Ascending aorta (tissue), 2 donors: ENCODE measurements at places on chromosomes 11 and 22.

GRCh38 chr11:19873730-19874129 lies 161.1 kb downstream of the NAV2 start:
- no peak for DNase-seq

GRCh38 chr11:16977136-16977993 lies 36.8 kb downstream of the PLEKHA7 start:
- no peak for DNase-seq

DNA sequence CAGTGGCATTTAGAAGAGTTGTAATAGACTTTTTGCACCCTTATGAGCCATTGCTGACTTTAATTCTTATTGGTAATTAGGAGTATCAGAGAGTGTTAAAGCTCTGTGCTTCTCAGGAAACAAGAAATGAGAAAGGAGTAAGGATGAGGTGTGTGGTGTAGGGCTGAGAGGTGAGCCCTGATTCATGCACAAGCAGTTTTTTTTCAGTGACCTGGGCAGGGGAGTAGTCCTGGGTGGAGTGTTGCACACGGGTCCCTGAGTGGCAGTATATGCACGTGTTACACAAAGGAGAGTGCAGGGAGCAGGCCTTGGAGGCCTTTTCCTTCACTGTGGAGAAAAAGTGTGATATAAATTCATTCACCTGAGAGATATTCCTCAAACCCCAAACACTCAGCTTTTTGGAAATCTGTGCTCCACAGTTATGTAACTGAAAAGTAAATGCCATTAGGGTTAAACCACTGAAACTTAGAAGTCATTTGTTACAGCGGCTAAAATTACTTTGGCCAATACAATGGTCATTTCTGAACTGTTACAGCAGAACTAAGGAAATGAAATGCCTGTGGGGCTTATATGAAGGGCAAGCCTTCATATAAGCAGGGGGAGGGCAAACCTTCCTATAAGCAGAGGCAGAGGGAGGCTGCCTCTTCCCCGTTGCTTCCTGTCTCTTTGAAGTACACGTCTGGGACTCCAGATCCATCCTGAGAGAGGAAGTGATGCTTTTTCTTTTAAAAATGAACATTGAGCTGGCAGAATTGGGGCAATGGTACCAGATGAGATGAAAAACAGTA lies 62.6 kb upstream of the OLFML1 start:
- DNase-seq, result no peak

- DNase-seq, result no peak
These were observed 59.4 kb upstream of the CD44 start for GRCh38 chr11:35079611-35080010.

- DNase-seq, result peak; percentile 72
These were observed 34.4 kb downstream of the YAP1 start for GRCh38 chr11:102144357-102145355.

DNA sequence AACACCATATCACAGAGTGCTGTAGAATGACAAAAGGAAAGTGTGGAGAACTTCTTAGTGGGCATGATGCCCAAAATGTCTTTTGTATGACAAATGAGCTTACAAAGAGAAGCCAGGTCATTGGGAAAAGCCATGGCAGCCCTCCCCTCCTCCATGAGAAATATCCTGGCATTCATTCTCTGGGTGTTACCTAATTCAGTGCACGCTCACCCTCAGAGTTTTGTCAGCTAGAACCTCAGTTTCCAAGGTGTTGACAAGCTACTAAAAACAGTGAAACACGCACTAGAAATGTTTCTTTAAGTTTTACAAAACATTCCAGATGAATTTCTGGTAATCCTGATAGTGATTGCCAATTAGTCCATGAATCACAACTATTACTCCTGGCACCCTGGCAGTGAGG lies 105.4 kb upstream of the FSHB start:
- DNase-seq, result no peak

- DNase-seq, result peak; percentile 46
These were observed 607 bp upstream of the ROBO4 start for GRCh38 chr11:124898263-124898680.

GRCh38 chr11:94117871-94118270 lies 10.8 kb upstream of the PANX1 start:
- DNase-seq, result no peak

GRCh38 chr22:49936973-49937757 lies 18.7 kb downstream of the CRELD2 start:
- no peak for DNase-seq

- peak; percentile 53 for DNase-seq
These were observed 11.7 kb downstream of the PHRF1 start for GRCh38 chr11:587978-588380.

DNA sequence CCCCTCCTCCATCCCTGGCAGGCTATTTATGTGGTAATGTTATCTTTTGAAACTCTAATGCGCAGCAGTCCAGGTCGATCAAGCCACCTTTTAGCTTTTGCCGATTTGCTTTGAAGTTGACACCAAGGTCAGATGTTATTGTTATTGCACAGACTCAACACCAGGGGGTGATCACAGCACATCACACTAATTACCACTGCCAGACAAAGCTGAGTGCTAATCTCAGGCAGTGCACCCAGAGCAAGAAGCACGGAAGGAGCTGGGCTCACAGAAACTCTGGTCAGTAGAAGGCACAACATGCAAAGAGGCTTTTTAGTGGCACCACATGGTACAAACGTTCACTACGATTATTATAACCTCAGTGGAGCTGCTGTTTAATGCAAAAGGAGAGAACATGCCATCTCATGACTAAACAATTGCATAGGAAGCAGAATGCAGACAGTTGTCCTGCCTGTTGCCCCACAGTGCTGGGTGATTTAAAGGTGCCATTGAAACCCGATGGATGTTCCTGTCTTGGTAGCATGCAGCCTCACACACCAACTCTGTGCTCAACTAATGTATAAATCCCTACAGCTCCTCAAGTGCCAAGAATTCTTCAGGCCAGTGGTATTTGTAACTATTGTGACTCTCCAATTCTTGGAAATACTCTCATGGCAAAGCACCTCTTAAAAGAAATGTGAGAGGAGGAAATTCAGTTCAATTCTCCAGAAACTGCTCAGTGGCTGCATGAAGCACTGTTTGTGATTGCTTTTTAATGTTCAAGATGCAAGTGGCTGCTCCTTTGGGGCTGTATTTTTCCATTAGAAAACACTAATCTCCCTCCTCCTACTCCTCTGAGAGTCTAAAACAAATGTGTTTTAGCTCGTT lies 353.9 kb upstream of the DDI1 start:
- peak; percentile 9 for DNase-seq

DNA sequence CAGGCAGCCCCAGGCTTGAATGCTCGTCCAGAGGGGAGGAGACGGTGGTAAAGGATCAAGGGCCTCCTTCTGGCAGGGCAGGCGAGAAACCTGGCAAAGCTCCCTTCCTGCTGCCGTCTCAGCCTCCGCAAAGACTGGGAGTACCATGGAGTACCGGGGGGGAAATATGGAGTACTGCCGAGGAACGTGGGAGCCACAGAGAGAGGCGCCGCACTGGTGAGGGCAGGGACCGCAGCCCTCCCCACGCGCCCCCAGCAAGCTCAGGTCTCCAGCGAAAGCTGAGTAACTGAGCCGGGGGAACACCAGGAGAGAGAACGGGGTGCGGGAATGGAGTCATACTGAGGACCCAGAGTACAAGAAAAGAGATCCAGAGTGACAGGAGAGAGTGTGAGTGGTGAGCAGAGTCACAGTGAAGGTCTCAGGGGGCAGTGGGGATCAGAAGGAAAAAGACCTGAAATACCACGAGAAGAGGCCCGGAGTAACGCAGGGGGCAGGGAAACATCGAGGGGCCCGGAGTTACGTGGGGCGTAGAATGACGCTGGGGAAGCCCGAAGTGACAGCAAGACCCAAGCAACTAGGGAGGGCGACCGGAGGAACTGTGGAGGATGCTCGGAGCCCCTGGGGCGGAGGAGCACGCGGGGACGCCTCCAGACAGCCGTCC lies 740 bp downstream of the EML3 start:
- peak; percentile 78 for DNase-seq

- no peak for DNase-seq
These were observed 14.0 kb upstream of the ARHGAP8 start for GRCh38 chr22:44738347-44738715.

- DNase-seq, result no peak
These were observed 550.7 kb downstream of the INSC start for GRCh38 chr11:15665368-15665871.

- no peak for DNase-seq
These were observed 80.8 kb downstream of the ZC3H12C start for GRCh38 chr11:110173811-110174644.

DNA sequence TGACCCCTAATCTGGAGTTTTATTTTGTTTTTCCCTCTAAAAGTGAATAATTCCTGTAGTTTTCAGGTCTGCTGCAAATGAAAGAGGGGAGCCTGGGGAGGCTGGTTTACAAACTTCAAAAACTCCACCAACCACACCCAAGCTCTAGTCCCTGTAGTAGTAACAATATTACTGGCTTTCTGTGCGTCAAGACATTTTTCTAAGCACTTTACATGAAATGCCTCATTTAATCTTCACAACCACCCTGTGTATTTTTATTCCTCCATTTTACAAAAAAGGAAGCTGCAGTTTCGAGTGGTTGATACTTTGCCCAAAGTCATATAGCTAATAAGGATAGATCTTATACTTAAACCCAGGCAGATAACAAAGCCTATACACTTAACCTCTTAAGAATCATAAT lies 23.5 kb downstream of the CTNND1 start:
- DNase-seq, result no peak

- DNase-seq, result no peak
These were observed 21.5 kb upstream of the MMP1 start for GRCh38 chr11:102819491-102819890.

DNA sequence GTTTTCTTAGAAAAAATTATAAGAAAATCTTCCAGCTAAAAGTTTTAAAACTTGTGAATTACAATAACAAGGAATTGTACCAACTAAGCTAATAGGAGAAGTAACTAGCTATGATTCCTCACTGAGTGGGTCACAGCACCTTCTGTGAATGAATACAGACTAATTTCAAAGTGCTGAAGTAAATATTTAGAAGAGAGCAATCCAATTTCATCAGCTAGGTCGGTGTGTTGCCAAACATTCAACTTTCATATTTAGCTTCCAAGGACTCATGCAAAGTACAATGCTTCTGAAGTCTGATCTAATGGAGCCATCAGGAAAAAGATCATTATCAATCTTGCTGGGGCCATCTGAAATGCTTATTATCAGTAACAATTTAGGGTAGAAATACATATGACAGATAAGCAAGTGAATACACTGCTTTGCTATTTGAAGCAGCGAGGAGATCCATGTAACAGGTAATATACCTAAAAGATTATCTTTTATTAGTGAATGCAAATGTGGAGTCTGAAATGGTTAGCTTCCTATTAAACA lies 750.6 kb upstream of the CCDC90B start:
- DNase-seq, result no peak

- DNase-seq, result no peak
These were observed 43.5 kb upstream of the CCDC179 start for GRCh38 chr11:22903782-22904181.

DNA sequence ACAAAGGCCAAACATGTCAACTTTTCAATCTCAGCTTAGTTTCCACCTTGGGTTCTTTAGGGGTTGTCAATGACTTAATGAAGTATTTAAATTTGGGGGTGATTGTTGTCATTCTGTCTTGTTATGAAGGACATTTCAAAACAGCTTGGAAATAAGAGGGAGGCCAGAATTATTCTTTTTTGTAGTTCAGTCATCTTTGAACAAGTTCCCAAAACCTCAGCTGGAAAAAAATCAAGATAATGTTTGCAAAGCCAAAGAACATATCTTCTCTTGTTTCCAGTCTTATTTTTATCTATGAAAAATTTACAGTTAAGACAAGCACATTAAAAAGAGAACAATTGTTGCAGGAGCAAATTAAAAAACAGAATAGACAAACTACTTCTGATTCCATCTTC lies 612.8 kb downstream of the INSC start:
- DNase-seq, result no peak

- no peak for DNase-seq
These were observed 43.3 kb downstream of the MYEOV start for GRCh38 chr11:69337211-69337721.
